ENCODE measurements at places on chromosomes 3 and 15. TPM values are rescaled to one million over a fixed set of nuclear protein-coding genes. Genes with fewer than 3 reads are reported as not detected.

GRCh38 chr3:117346901-117347300 is 637.3 kb downstream of the TUSC7 start:
- no peak overlapping the region for H3K4me3 ChIP-seq
- H3K27me3 ChIP-seq = no peaks in the 10 kb centered on the region
- no peaks in the 10 kb centered on the region for H3K4me1 ChIP-seq
- no peak overlapping the region for H3K27ac ChIP-seq
- DNase-seq = no peak

GRCh38 chr3:123791898-123792297 is 92.2 kb downstream of the MYLK start:
- H3K27me3 ChIP-seq = no peaks in the 10 kb centered on the region
- no peak overlapping the region for H3K27ac ChIP-seq
- H3K4me1 ChIP-seq = no peaks in the 10 kb centered on the region
- no peaks in the 10 kb centered on the region for H3K36me3 ChIP-seq

The TTC23 gene
- 26.6 TPM for polyA plus RNA-seq

DNA sequence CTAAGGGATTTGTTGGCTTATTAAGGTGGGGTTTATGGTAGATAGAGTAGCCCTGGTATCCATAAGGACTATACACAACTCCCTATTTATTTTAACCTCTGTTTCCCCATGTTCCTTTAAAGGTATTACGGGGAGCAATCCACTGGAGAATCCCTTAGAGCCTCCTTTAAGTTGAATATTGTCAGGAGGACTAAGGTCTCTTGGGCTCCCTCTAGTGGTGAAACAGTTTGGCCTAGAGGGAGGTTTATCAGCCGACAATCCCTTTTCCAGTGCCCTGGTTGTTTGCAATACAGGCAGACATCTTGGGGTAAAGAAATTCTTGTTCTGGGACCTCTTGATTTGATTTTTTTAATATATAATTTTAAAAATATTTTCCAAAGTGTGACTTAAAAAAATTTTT is 12.9 kb downstream of the OPA1 start:
- no peaks in the 10 kb centered on the region for H3K36me3 ChIP-seq
- H3K27me3 ChIP-seq = no peaks in the 10 kb centered on the region
- H3K27ac ChIP-seq = no peak overlapping the region
- no peaks in the 10 kb centered on the region for H3K4me1 ChIP-seq
- peak; percentile 77 for DNase-seq

DNA sequence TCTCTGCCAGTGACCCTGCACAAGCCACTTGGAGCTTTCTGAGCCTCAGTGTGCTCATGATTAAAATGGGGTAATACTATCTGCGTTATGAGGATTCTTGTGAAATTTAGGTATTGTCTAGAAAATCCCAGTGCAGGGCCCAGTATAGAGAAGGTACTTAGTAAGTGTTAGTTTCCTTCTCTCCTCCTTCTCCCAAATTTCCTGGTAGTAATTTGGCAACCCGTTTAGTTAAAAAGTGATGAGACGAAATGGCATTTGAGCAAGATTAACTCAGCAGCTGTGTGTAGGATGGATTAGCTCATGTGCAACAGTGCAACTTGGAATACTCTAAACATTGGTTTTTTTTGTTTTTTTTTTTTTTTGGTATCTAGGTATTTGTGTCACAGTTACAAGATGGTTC is 84.6 kb downstream of the SLCO3A1 start:
- no peaks in the 10 kb centered on the region for H3K36me3 ChIP-seq
- no peak overlapping the region for H3K4me3 ChIP-seq
- DNase-seq = no peak
- H3K27me3 ChIP-seq = no peaks in the 10 kb centered on the region

DNA sequence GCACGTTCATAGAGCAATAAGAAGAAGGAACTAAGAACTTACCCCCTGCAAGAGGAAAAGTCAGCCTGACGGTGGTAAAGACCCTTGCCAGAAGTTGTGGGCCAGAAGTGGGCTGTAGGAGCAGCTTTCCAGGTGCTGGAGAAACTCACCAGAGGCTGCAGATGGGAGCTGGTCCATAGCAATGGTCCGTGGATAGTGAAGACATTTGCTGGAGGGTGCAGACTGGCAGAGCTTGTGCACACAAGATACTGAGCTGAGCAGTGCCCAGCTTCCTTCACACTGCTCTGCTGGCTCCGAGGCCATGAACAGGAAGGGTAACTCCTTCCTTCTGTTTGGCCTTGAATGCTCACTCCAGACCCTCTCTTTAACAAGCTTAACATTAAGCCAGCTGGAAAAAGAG is 149.8 kb upstream of the BNIP2 start:
- no peak overlapping the region for H3K4me3 ChIP-seq
- no peak overlapping the region for H3K27ac ChIP-seq
- H3K4me1 ChIP-seq = no peaks in the 10 kb centered on the region
- DNase-seq = no peak

- H3K4me3 ChIP-seq = no peak overlapping the region
- no peak overlapping the region for H3K27ac ChIP-seq
- no peaks in the 10 kb centered on the region for H3K36me3 ChIP-seq
- peaks cover under 1% of the 10 kb centered on the region for H3K4me1 ChIP-seq
- DNase-seq = no peak
Observed at GRCh38 chr3:120101624-120102023, 7.4 kb upstream of the GSK3B start.

The SLC6A1 gene
- polyA plus RNA-seq = 14.4 TPM

The CFAP100 gene
- 74.2 TPM for polyA plus RNA-seq

DNA sequence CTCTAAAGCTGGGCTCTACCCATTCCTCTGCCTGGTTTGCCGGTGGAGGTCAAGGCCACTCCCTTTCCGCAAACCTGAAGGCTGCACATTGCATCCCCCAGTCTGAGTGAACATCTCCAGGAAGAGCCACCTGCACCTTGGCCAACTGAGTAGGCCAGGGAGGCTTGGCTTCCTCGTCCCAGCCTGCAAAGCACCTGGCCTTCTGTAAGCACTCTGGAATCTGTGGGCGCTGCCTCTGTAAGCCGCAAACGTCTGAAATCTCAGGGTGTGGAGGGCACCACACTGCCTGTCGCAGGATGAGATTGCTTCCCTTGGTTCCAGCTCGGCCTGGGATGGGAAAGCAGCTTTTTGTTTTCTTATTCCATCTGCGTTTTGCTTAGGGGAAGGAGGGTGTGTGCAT is 81.3 kb downstream of the SEC22A start:
- H3K27me3 ChIP-seq = no peaks in the 10 kb centered on the region
- H3K27ac ChIP-seq = no peak overlapping the region
- no peaks in the 10 kb centered on the region for H3K36me3 ChIP-seq
- no peaks in the 10 kb centered on the region for H3K4me1 ChIP-seq
- no peak for DNase-seq

The TATDN2 gene
- polyA plus RNA-seq = 21.3 TPM

The STAB1 gene
- polyA plus RNA-seq = 41.7 TPM

DNA sequence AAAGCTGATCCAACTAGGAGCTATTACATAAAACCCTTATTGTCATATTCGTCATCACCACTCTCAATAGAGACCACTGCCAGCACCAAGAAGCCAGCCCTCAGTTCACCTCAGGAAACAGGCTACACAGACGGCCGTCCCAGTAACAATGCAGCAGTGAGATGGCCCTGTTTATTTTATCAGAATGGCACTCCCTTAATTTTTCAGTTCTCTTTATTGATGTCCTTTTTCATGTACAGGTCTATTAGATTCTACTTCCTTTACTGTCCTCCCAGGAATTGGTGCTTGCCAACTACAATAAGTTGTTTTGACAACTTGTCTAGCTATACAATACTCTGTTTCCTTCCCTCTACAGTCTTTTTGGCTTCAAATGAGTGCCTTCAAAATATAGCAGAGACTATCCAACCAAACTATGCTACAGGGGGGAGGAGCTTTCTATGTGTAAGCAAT is 272.5 kb downstream of the ZBTB20 start:
- H3K36me3 ChIP-seq = no peaks in the 10 kb centered on the region
- no peak overlapping the region for H3K4me3 ChIP-seq
- peaks cover 8% of the 10 kb centered on the region for H3K4me1 ChIP-seq
- H3K27ac ChIP-seq = no peak overlapping the region

GRCh38 chr3:177284383-177284881 is 87.2 kb upstream of the TBL1XR1 start:
- no peaks in the 10 kb centered on the region for H3K27me3 ChIP-seq
- peak; percentile 23 for DNase-seq
- no peaks in the 10 kb centered on the region for H3K4me1 ChIP-seq
- H3K27ac ChIP-seq = no peak overlapping the region

The NPAP1 gene
- 5.3 TPM for polyA plus RNA-seq

DNA sequence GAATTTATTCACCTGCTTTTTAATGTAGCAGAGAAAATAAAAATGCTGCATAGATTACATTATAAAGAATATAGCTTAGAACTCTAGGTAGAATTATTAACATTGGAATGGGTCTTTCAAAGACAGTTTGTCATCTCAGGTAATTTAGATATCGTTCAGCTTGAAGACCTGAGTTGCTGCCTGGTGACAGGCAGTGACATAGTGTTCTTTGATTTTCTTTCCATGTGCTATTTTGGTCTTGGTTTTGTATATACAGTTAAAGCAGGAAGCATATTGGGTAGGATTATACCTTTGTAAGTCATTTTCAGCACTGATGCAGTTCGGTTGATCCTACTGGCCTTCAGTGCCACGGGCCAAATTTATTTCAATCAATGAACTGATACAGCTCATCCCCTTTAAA is 98.7 kb downstream of the BBX start:
- no peaks in the 10 kb centered on the region for H3K36me3 ChIP-seq
- no peaks in the 10 kb centered on the region for H3K27me3 ChIP-seq
- H3K4me1 ChIP-seq = no peaks in the 10 kb centered on the region
- H3K27ac ChIP-seq = no peak overlapping the region
- no peak for DNase-seq

DNA sequence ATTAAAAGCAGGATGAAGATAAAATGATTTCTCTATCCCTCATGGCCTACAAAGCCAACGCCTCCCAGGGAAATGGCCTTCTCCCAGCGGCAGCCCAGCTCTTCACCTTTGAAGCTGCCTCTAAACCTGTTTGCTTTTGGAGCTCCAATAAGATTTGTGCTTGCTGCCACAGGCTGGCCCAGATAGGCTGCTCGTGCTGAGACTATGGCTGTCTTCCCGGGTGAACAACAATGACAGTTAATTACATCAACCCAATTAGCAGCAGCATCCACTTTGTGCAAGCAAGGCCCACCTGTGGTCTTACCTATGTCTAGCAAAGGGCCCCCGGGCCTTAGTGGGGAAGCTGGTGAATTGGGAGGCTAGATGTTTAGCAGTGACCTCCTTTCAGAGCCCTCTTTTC is 179.6 kb downstream of the P3H2 start:
- no peak for DNase-seq
- H3K4me1 ChIP-seq = peaks cover 6% of the 10 kb centered on the region
- no peaks in the 10 kb centered on the region for H3K36me3 ChIP-seq
- H3K4me3 ChIP-seq = no peak overlapping the region
- no peaks in the 10 kb centered on the region for H3K27me3 ChIP-seq
- no peak overlapping the region for H3K27ac ChIP-seq

The SYNPR gene
- polyA plus RNA-seq = not detected

DNA sequence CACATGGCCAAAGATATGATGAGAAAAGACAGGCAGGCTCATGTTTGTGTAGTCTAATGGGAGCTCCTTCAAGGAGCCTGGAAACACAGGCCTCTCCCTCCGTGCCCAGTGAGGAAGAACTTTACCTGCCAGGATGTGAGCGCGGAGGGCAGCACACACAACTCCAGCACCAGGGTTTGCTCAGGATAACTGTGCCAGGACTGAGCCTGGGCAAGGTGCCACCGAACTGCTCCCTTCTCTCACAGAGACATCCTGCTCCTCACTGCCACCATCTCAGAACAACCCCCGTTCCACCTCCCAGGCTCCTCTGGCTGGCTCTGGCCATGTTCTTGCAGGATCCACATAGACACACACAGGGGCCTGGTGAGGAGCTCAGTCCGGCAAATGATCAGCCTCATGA is 87.4 kb downstream of the NUP210 start:
- no peak overlapping the region for H3K4me3 ChIP-seq
- no peaks in the 10 kb centered on the region for H3K27me3 ChIP-seq
- H3K4me1 ChIP-seq = no peaks in the 10 kb centered on the region
- H3K27ac ChIP-seq = no peak overlapping the region

GRCh38 chr15:31402511-31403056 is 75.9 kb downstream of the KLF13 start:
- H3K27me3 ChIP-seq = no peaks in the 10 kb centered on the region
- no peak overlapping the region for H3K4me3 ChIP-seq
- DNase-seq = peak; percentile 66
- no peaks in the 10 kb centered on the region for H3K36me3 ChIP-seq
- peaks cover 17% of the 10 kb centered on the region for H3K4me1 ChIP-seq

DNA sequence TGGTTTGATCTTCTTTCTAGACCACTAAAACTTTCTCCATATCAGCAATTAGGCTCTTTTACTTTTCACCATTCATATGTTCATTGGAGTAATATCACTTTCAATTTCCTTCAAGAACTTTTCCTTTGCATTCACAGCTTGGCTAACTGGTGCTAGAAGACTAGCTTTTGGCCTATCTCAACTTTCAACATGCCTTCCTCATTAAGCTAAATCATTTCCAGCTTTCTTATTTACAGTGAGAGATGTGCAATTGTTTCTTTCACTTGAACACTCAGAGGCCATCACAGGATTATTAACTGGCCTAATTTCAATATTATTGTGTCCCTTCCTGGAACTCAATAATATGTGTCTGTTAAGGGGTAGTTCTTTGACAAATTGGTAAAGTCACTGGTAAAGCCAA is 42.8 kb upstream of the PLOD2 start:
- no peaks in the 10 kb centered on the region for H3K27me3 ChIP-seq
- no peak overlapping the region for H3K4me3 ChIP-seq
- H3K36me3 ChIP-seq = no peaks in the 10 kb centered on the region
- no peak for DNase-seq

DNA sequence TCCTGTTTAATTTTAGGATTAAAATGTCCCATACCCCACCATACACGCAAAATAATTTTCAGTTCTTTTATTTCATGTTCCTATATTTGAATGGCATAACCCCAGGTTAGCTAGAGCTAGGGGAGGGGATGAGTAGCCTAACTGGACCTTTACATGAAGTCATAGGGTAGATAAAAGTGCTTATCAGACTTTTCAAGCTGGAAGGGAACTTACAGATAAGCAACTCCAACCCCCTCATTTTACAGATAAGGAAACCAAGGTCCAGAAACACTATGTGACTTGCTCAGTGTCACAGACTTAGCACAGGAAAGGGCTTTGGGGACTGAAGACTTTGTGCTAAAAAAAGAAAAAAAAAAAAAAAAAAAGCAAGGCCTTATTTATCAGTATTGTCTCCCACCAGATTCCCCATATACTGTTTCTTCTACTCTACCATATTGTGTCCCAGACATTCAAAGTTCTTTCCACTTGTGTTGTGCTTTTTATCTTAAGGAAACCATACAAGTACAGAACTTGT is 10.6 kb upstream of the TNIK start:
- DNase-seq = no peak
- no peaks in the 10 kb centered on the region for H3K36me3 ChIP-seq
- peaks cover 7% of the 10 kb centered on the region for H3K4me1 ChIP-seq

- H3K27ac ChIP-seq = no peak overlapping the region
- no peaks in the 10 kb centered on the region for H3K27me3 ChIP-seq
- no peak overlapping the region for H3K4me3 ChIP-seq
- no peaks in the 10 kb centered on the region for H3K36me3 ChIP-seq
Observed at GRCh38 chr3:197168606-197169005, 129.8 kb downstream of the DLG1 start.

- no peak overlapping the region for H3K4me3 ChIP-seq
- no peak overlapping the region for H3K27ac ChIP-seq
- no peaks in the 10 kb centered on the region for H3K36me3 ChIP-seq
- H3K4me1 ChIP-seq = no peaks in the 10 kb centered on the region
- DNase-seq = no peak
Observed at GRCh38 chr3:47265008-47265407, 17.6 kb downstream of the KIF9 start.

- H3K4me1 ChIP-seq = no peaks in the 10 kb centered on the region
- no peak overlapping the region for H3K4me3 ChIP-seq
Observed at GRCh38 chr15:86362555-86362954, 282.9 kb downstream of the AGBL1 start.

The PATL2 gene
- 0.76 TPM for polyA plus RNA-seq
